Activated CD4-positive, alpha-beta T cell treated with anti-CD3 and anti-CD28 coated beads for 4 hours (primary cell): ENCODE measurements at places on chromosomes 11 and 22.

DNA sequence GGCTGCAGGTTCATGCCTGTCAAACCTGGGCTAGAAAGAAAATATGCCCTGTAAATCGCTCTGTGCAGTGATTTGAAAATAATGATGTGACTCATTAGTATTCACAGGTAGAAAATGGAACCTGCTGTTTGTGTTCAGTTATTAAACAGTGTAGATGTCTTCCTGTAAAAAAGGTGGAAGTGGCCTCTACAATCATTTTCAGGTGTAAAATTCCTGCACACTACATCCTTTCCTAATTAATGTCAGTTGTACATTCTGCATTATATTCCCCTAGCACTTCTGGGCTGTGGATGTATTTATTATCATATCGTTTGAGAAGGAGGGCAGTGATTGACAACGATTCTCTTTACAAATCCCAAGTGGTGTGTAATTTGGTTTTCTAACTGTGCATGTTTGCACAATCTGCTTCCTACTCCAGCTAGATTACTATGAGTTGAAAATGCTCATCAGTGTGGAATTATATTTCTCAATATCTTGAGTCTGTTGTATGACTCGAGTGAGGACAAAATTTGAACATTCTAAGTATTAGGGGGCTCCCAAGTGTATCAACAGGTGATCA is 454.0 kb upstream of the DDI1 start:
- no peak for DNase-seq

- peak; percentile 72 for DNase-seq
Measured at GRCh38 chr11:76208438-76209374, 2.4 kb upstream of the WNT11 start.

DNA sequence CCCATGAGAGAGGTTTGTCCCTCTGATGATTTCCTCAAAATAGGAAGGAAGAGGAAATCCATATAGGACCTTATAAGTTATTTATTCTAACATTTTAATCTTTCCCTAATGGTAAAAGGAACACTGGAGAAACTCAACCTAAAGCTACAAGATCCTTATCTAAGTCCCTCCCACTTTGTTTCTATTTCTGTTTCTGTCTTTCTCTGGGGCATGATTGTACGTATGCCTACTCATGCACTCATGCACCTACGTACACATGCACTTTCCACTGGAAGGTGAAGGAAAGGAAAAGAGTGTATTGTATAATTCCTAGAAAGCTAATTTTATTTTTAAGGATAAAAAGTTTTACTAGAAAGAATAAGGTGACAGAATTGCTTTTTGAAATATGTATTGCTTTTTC is 125.0 kb downstream of the RAB38 start:
- DNase-seq, result no peak

DNA sequence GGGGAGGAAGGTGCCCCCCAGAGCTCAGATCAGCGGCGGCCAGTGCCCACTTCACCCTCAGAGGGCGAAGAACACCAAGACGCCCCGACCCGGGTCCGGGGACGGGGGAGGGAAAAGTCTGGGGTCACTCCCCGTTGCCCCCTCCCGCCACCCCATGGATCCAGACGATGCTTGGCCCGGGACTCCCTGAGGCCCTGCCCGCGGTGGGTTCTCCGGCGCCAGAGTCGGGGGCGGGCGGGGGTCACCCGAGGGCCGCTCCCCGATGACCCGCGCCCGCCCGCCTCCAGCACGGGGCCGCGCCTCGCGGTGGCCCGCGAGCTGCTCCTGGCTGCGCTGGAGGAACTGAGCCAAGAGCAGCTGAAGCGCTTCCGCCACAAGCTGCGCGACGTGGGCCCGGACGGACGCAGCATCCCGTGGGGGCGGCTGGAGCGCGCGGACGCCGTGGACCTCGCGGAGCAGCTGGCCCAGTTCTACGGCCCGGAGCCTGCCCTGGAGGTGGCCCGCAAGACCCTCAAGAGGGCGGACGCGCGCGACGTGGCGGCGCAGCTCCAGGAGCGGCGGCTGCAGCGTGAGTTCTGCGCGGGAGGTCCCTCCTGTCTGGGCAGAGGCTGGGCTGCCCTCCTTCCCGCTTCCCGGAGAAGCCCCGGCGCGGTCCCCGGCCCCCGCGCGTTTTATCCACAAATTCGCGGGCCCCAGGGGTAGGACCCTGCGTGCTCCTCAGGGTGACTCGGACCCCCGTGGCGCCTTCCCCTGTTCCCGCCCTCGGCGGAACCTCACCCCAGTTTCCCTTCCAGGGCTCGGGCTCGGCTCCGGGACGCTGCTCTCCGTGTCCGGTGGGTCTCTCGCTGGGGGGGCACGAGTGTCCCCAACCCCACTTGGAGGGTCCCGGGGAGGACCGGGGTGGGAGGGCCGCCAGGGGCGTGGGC is 1.1 kb downstream of the NLRP6 start:
- DNase-seq, result no peak

GRCh38 chr11:65774525-65775306 is 6.1 kb downstream of the AP5B1 start:
- no peak for DNase-seq

DNA sequence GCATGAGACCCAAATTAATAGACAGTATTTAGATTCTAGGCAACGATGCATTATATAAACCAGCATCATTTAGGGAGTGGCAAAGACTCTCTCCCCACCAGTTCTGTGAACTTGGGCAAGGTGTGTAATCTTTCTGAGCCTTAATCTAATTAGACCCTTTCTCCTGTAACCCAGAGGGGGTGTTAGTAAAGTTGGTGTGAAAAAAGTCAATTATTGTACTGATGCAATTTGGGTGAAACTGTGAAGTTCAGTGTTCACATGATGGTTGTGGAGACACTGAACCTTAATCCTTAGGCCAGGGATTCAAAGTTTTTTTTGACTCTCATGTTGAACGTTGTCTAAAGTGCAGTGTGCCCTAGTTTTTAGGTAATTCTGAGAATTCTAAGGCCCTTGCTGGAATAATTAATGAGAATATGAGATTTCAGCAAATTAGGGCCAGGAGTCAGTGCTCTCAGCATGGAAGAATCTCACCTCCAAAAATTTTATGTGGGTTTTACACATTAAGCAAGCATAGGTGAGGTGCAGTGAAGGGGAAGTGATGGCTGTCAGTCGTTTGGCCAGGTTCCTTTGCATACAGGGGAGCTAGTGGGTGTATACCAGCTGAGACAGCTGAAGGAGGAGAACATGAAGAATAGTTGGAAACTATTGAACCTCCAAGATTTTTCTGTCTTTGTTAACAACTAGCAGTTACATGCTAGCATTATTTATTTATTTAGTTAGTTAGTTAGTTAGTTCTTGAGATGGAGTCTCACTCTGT is 94.2 kb downstream of the PTPRJ start:
- no peak for DNase-seq

DNA sequence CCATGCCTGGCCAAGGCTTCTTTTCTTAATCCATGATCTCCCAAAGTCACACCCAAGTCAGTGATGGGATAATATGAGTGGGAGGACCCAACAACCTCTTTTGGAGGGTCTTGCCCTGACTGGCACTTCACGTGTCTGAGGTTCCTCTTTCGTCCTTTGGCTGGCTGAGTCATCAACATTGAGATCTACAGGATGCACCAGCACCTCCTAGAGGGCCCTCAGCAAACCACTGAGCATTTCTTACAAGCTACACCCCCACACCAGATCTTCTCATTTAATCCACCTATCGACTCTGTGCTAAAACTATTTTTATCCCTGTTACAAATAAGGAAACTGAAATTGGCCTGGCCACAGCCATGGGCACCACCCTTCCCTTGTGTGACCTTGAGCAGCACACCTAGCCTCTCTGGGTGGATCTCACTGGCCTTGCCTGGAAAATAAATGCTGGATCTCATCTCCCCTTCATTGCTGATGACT is 63.4 kb downstream of the FLI1 start:
- DNase-seq, result peak; percentile 68

DNA sequence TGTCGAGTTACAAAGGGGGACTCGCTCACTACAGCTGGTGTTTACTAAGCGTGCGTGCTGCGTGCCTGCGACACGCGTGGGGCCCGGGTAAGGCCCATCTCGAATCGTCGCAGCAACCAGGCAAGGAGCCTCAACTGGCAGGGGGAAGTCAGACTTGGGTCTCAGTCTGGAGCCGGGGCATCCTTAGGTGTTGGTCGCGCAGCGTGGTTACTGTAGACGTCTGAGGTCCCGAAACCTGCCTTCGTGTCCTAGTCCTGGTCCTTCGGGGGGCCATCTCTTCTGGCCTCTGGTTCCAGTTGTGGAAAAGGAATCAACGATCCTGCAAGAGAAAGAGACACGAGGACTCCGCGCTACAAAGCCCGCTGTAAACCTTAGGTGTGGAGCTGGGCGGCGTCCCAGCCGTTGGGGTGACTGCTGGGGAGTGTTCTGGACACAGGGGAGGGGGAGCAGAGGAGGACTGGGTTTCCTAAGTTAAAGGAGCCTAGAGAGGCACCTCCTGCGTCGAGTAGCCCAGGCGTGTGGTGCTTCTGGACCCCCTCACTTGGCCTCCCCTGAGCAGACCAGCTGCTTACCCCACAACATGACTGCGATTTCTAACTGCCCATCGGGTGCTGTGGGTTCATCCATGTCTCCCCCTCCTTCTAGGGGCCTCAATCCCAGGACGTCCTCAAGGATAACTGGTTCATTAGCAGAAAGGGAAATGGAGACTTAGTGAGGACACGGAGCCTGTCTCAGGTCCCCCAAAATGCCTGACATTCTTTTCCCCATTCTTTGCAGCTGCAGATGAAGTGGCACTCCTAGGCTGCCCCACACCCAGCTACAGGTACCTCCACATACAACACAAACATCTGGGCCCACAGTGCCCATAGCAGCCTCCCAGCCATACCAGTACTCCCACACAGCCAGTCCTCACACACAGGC is 4.9 kb upstream of the WNT11 start:
- no peak for DNase-seq

DNA sequence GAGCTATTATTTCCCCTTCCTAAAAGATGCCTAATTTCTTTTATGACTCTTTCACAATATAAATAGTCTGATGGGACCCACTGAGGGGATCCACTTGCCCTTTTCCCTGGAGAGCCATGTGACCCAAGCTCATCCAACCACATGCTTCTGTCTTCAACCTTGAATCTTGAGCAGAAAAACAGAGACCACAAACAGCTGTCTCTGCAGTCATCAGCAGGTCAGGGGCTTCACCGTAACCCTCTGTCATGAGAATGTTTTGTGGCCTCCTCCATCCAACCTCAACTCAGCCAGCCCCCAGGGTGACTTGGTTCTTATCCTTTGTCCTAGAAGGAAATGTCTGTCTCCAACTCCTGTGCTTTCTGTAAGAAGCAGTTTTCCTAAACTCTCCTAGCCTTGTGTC is 129.6 kb upstream of the POU2AF2 start:
- no peak for DNase-seq

- peak; percentile 11 for DNase-seq
Measured at GRCh38 chr11:94183886-94184264, 55.2 kb downstream of the PANX1 start.

DNA sequence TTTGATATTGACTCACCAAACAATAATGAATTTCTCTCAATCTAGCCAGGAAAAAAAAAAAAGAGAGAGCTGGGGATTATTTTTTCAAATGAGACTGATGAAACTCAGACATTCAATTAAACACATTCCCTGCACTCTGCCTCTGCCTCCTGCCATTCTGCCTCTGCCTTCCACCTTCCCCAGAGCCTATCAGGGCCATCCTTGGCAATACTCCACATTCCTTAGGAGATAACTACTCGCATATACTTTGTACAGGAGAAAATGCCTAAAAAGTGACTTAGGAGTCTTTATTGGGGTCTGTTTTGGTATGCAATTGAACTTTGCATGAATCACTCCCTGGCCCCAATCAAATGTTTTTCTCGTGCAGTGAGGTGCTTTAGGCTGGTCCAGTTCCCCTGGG is 246.6 kb upstream of the PLET1 start:
- DNase-seq, result no peak

DNA sequence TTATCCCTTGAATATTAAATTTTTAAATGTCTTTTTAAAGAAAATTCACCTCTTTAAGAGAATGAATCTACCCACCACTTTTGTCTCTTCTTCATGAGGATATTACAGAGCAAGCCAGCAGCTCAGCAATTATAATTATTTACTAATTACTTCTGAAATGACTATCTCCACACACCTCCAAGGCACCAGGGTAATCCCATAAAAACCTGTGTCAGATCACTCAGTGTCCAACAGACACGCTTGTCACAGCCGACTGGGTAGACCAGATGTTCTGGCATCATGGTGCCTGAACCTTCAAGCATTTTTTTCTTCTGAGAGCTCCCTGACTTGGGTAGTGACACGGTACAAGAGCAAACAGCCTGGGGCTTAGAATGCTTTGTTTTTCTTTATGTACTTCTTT is 61.4 kb downstream of the EFCAB6 start:
- DNase-seq, result no peak

- DNase-seq, result no peak
Measured at GRCh38 chr11:79156031-79156430, 284.8 kb downstream of the TENM4 start.

- DNase-seq, result no peak
Measured at GRCh38 chr22:20867179-20868024, 8.6 kb downstream of the SNAP29 start.

DNA sequence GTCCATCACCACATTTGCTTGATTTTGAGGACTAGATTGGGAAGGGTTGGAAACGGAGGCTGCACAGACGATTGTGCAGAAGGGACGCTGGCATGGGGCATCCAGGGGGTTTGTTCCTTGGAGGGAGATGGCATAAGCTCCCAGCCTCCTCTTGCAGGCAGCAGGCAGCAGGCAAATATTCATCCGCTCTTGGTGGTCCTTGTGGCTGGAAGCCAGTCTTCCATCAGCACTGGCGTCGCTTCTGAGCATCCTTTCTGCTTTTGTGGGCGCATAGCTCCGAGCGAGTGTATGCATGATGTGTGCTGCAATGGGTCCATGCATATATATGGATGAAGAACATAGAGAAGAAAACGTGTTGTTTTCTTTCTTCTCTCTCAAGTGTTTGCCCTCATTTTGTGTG is 166.1 kb upstream of the NTM start:
- no peak for DNase-seq

DNA sequence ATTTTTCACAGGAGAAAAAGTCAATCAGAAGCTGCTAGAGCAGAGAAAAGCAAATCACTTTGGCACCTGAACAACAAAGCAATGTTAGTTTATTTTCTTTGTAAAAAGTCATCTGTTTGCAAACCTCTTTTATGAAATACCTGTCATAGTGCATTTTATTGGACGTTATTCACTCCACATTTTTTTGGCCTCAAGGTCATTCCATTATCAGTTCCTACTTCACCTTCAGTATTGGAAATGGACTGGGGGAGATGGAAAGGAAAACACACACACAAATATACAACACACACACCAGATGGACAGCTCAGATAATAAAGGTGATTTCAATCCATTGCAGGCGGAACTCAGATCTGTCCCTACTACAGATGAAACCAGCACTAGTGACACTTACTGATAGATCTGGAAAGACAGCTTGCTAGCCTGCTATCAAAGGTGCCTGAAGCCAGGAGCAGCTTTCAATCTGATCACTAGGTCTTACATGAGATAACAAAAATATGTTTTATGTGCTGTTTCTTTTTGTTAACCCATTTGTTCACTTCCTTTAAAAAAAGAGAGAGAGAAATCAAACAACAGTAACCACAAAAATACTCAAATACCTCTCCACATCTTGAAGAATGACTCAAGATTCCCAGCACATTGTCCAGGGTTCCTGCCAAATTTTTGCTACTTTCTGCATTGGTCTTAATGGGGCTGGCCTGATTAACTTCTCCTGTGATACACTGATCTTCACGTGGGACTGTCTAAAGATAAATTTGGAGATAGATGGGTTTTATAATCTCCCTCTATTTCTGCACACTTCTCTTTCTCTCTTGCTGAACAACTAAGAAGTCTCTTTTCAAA is 844.3 kb upstream of the TENM4 start:
- no peak for DNase-seq
